Suppressor macrophage treated with lipopolysaccharide for 4 hours (primary cell): ENCODE measurements at places on chromosomes 7 and 10.

GRCh38 chr7:151735186-151735850 is 141.6 kb downstream of the PRKAG2 start:
- DNase-seq, result no peak

DNA sequence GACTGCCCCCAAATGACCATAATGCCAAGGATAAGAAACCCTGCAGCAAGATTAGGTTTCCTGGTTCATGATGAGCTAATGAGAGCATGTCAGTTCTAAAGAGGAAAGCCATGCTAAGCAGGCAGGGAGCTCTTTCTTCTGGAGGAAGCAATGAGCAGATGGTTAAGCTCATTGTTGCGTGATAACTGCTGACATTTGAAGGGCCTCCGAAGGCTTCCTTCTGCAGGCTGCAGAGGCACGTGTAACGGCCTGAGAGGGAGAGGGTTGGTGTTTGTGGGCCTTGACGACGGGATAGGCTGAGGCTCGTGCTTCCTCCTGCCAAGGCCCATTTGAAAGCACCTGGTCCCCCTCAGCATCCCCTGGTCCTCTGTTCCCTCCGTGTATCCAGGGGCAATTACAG is 63.5 kb upstream of the BTBD16 start:
- no peak for DNase-seq

GRCh38 chr7:28083998-28084985 is 96.3 kb downstream of the JAZF1 start:
- DNase-seq, result no peak

DNA sequence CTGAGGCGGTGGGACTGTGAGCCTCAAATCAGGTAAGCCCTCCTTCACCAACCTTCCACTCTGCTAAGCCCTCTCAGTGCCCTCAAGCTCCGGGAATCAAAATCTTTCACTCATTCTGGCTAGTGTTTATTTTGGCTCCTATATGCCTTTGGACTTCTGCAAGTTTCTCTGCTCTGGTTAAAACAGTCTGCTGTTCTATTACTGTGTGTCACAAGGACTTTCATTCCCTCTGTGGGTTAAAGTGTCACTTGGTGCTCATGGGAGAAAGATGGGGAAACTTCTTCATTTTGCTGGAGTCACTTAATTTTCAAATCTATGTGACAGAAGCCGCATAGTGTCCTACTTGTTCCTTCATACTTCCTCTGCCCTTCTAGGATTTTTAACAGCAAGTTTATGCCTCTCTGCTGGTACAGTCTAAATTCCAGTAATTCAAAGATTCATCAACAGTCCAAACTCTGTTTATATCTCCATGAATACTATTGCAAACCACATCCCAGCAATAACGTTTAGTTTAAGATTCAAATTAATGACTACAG is 61.3 kb downstream of the CD36 start:
- peak; percentile 68 for DNase-seq

DNA sequence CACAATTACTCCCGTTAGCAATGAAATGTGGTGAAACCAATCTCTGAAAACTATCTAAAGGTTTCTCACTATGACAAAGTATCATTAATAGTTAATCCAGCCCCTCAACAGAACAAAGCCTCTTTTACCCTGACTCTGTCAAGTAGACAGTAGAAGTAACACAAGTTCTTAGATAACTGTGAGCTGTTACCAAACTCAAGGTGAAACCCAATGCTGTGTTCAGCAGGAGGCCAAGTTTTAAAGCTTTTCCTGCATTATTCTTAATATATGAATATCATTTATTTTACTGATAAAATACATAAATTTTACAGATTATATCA is 109.1 kb downstream of the SRPK2 start:
- no peak for DNase-seq

GRCh38 chr7:26784118-26784517 is 80.3 kb downstream of the SKAP2 start:
- no peak for DNase-seq

- no peak for DNase-seq
These were observed 1.6 kb upstream of the HILPDA start for GRCh38 chr7:128453836-128454804.

- DNase-seq, result no peak
These were observed 9.5 kb downstream of the ACTR1A start for GRCh38 chr10:102492983-102493382.

DNA sequence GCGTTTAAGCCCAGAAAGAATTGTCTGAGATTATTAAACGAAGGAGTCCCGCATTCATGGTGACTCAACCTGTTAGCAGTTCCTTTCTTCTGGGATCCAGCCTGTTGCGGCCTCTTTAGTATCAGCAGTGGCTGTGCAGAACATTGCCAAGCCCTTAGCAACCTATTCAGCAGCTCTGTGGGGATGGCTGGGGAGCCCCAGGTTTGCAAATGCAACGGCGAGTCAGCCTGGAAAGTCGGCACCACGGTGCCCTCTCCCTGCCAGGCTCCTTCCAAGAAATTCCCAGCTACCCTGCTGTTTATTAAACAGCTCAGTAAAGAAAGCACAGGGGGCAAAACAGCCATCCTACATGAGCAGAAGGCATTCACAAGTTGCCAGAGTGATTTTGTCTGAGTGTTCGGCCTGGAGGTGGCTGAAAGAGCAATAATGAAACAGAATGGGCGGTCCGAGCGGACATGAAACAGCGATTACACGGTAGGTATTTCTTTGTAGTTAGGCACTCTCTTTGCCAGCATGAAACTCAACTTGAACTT is 198.3 kb downstream of the BAMBI start:
- no peak for DNase-seq

DNA sequence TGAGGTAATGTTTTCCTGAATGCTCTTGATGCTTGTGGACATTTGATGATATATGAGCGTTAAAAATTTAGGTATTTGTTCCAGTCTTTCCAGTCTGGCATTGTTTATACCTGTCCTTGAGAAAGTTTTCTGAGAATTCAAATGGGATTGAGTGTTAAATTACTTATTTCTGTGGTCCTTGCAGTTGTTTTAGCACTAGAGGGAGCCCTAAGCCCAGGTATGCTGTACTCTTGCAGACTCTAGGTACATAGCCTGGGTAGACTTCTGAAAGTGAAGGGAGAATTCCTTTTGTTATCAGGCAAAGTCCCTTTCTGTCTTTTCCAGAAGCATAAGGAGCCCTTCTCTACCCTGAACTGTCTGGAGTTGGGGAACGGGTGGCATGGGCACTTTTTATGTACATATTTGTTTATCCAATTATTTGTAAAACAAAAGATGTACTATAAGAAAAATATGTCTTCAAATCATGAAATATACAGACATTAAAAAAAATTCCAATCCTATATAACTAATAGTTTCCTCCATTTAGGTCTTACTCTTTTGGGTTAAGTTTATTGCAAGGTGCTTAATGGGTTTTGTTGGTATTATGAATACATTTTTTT is 262.1 kb downstream of the ATRNL1 start:
- DNase-seq, result peak; percentile 31

- DNase-seq, result peak; percentile 47
These were observed 95.4 kb downstream of the CREB5 start for GRCh38 chr7:28507525-28508282.

DNA sequence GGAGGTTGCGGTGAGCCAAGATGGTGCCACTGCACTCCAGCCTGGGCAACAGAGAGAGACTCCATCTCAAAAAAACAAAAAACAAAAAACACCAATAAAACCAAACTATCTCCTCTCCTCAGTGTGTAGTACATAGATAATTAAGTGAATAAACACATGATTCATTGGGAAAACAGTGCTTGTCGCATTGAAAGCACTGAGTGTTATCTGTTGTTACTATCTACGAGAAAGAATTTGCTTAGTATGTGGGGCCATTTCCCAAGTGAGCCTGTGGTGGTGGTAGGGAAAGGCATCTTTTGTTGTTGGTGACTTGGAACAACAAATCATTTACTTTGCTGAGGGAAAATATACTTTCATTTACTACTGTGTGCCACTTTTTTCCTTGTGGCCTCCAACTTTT is 42.6 kb downstream of the RSBN1L start:
- no peak for DNase-seq

- DNase-seq, result no peak
These were observed 89.6 kb downstream of the ACTR3B start for GRCh38 chr7:152849128-152849527.

DNA sequence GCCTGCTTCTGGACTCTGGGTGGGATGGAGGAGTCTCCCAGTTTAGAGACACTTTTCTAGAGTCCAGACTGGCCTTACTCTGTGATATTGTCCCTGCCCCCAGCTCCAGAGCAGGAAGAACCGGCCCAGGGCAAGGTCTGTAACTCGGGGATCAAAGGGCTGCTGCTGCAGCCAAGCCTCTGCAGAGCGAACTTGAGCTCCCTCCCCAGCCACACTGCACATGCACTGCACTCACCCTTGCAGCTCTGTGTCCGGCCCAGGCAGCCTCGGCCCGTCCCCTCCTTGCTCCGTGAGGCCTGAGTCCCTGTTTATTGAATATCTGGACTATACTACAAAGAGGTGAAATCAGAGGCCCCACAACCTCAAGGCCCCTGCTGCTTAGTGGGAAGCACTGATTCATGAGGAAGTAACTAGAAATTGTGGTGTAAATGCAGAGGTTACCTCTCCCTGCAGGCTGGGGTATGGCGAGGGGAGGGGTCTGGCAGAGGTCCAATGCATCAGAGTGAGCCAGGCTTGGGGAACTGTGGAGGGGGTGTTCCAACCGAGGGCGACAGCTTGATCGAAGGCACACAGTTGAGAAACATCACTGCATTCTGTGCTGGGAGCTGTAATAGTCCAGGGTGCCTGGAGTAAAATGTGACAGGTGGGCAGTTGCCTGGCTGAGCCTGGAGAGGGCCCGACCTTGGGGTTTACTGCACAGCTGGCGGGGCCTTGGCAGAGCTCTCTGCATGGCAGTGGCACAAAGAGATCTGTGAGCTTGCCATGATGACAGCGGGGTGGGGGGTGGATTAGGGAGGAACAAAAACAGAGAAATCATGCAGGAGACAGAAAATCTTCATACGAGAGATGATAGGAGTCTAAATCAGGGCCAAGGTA is 49.1 kb downstream of the AOC1 start:
- no peak for DNase-seq

DNA sequence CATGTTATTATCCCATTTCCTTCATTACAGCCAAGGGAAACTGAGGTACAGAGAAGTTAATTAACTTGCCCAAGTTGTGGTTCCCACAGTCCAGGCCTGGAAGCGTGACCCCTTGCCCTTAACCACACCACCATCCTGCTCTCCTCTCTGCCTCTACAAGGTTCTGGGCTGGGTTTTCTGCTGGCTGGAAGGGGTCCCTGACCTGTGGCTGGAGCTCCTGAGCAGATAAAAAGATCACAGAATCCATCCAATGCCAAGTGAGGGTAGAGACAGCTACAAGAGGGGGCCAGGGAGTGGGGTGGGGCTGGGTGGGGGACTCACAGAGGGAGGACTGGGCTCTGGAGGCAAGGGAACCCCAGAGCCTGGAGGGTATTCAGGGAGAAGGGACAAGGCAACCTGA is 9.7 kb downstream of the ASB10 start:
- DNase-seq, result no peak

GRCh38 chr10:3485057-3485686 is 299.8 kb downstream of the KLF6 start:
- peak; percentile 78 for DNase-seq

DNA sequence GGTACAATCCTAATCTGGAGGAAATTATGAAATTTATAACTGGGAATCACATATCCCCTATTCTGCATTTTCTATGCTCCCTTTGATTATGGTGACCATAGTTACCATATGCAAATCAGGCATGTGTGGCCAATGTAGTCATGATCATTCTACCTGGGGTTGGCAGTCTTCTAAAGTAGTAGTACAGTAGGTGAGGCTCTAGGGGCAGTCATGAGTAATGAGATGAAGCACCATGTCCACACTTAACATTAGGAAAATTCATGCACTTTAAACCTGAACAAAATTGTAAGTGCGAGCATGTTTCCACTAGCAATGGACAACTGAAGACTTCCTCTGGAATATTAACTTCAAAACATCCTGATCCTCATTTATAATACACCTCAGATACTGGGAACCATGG is 545.9 kb downstream of the SUGCT start:
- DNase-seq, result no peak

DNA sequence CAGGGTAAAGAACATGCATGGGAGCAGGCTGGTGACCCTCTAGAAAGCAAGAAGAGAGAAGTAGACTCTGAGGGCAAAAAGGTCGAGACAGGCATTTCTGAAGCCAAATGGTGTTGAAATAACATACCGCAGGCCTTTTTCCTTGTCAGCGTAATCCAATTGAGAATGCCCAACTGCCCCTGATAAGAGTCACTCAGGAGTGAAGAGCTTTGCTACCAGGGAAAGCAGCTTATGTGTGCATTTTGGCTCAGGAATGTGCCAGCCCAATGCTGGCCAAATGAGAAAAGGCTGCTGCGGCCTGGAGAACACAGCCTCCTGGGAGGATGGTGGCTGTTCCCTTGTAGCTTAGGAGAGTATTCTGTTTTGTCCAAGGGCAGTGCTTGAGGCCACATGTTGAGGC is 61.4 kb upstream of the NFKB2 start:
- DNase-seq, result peak; percentile 18

DNA sequence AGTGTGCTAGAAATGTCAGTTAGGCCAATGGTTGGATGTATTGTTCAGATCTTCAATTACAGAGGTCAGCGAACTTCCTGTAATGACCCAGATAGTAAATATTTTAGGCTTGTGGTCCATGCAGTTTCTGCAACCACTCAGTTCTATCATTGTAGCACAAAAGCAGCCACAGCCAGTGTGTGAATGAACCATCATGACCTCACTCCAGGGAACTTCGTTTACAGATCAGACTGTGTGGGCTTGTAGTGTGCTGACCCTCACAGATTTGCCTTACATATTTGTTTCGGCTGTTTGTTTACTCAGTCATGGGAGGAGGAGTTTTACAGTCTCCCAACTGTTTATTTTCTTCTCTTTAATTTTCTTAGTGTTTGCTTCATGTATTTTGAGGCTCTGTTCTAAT is 55.4 kb downstream of the LANCL2 start:
- DNase-seq, result no peak

GRCh38 chr7:65872776-65873581 is at the start of gene VKORC1L1:
Gene VKORC1L1 (plus strand): TSS chr7:65873074. CDS start chr7:65873372, 298 bp downstream.
- DNase-seq, result peak; percentile 98

- no peak for DNase-seq
These were observed 121.8 kb downstream of the CAMK1D start for GRCh38 chr10:12471135-12471534.

- DNase-seq, result no peak
These were observed 972.6 kb downstream of the KCNMA1 start for GRCh38 chr10:76665029-76665428.

DNA sequence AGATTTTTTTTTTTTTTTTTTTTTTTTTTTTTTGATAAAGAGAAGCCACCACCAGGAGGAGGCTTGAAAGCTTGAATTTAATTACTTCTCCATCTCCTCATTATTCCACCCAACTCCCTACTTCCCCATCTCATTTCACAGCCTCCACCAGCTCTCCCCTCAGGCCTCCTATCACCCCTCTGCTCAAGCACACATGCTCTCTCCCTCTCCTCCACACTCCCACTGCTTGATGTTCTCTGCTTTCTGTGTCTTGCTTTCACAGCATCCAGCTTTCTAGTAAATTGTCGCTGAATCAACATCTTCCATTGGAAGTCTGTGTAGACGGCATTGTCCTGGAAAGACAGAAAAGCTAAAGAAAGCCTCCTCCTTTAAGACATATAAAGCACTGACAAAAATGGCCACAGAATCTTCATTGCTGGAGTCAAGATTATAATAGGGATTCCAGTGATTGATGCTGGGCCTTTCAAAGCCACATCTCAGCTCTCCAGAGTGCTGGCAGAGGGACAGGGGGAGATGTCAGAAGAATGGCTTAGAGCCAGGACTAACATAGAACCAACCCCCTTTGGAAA is 58.3 kb downstream of the DOCK4 start:
- peak; percentile 28 for DNase-seq
